ENCODE measurements at places on chromosomes 7 and 10. TPM values are rescaled to one million over a fixed set of nuclear protein-coding genes. Genes with fewer than 3 reads are reported as not detected.

GRCh38 chr10:99908512-99908911 lies 101.2 kb downstream of the DNMBP start:
- DNase-seq, result no peak

- no peak for DNase-seq
Observed at GRCh38 chr10:110192552-110192951, 14.9 kb upstream of the MXI1 start.

DNA sequence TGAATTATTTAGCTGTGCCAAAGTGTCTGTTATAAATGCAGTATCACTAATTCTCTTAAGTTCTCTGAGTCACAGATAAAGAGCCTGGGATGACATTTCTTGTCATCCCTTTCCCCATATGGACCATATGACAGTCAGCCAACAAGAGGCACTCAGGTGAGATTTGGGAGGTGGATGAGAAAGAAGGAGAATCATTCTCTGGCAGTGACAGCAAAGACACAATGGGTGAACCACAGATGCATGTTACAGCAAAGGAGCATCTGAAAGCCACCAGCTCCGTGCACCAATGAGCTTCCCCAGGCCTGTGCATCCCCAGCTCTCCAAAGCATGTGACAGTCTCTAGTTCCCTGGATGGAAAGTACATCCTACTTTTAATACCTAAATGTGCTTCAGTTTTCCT lies 10.8 kb downstream of the GIMAP6 start:
- no peak for DNase-seq

Gene ZNF727
- total RNA-seq, result 3.1 TPM
